ENCODE measurements at places on chromosomes 16 and 17. TPM values are rescaled to one million over a fixed set of nuclear protein-coding genes. Genes with fewer than 3 reads are reported as not detected.
A peak's percentile ranks its signal among the peaks of the same experiment; 100 is the strongest.

The RASD1 gene
- 24.6 TPM for total RNA-seq

The C16orf89 gene
- 5.0 TPM for total RNA-seq

The CD300A gene
- total RNA-seq = 7.9 TPM

The HSPB9 gene
- not detected for total RNA-seq

The RHOT1 gene
- total RNA-seq = 23.0 TPM

The APOBR gene
- 49.8 TPM for total RNA-seq

The KRTAP4-4 gene
- not detected for total RNA-seq

The WFDC1 gene
- 4.3 TPM for total RNA-seq

GRCh38 chr16:20611975-20612481 is 35.9 kb upstream of the ACSM2B start:
- peak; percentile 31 for DNase-seq

- no peak for DNase-seq
Observed at GRCh38 chr17:15920758-15921239, 24.1 kb upstream of the ADORA2B start.

DNA sequence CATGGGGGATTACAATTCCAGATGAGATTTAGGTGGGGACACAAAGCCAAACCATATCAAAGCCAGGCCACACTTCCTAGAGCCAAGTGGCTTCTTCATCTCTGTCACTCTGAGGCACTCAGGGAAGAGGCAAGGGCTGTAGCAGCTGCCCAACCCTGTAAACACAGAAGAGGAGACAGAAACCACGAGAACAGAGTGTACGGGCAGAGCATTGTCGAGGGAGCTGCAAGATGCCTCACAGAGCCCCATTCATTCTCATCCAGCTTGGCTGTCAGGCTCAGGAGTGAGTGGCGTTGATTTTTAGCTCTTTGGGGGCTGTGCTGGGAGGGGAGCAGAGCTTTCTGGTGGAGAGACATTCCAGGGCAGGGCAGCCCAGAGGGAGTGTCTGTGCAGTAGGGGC is 117.2 kb upstream of the SALL1 start:
- no peak for DNase-seq

DNA sequence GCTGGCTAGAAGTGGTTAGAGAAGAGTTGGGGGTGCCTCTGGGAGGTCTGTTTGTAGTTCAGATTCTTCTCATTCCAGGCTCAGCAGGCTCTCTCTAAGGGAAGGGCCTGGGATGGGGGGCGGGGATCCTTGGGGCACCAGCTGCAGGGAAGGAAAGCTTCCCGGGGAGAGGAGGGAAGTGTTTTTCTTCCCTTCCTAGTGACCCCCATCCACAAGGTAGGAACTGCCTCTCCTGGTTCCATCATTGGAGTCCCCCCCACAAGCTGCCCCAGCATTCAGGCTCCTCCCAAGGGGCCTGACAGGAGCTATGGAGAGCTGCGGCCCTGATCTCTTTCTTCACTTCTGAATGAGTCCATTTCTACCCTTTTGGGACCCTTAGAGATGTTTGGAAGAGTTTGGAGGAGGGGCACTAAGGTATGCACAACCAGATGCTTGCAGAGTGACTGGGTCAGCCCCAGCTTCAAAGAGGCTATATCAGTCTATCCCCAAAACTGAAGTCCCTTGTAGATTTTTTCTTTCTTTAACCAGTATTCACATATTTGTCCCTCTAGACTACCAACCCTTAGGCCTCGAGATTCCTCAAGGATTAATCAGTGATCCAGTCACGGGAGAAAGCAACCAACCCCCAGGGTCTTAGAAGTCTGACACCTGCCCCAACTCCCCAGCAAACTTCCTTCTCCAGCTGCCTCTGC is 13.9 kb upstream of the FZD2 start:
- DNase-seq = no peak

GRCh38 chr16:17632667-17633066 is 161.9 kb upstream of the XYLT1 start:
- no peak for DNase-seq

GRCh38 chr16:84485255-84486010 is 19.0 kb downstream of the MEAK7 start:
- DNase-seq = no peak

GRCh38 chr17:12388226-12388625 is 277.5 kb upstream of the MYOCD start:
- no peak for DNase-seq

DNA sequence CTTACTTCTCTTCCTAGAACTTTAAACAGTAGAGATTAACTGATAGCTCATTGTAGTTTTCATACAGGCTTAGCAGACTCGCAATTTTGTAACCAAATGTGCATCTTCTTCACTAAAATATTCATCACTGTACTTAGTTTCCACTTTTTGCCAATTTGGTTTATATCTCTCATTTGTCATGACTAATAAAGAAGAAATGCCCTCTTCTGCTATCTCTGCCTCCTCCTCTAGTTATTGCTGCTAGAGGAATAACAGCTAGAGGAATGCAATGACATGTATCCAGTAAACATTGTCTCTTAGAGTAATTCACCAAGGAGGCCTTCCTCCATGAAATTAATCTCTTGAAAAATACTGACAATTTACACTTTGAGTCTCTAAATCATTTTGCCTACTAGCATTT is 115.5 kb upstream of the COX10 start:
- no peak for DNase-seq

DNA sequence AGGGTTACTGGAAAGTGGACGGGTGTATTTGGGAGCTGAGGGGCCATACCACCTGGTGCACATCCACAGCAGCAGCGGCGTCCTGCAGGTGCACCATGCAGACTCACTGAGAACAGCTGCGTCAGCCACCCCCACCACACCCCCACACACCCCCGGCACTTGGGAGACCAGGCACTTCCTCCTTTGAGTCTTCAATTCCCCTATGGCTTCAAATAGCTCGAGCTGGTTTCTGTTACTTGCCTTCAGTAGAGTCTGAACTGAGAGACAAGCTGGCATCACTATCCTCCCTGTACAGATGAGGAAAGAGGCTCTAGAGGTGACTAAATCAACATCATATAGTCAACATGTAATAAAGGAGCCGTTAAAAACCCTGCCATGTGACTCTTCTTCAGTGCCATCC is 15.4 kb downstream of the CUEDC1 start:
- DNase-seq = peak; percentile 75

DNA sequence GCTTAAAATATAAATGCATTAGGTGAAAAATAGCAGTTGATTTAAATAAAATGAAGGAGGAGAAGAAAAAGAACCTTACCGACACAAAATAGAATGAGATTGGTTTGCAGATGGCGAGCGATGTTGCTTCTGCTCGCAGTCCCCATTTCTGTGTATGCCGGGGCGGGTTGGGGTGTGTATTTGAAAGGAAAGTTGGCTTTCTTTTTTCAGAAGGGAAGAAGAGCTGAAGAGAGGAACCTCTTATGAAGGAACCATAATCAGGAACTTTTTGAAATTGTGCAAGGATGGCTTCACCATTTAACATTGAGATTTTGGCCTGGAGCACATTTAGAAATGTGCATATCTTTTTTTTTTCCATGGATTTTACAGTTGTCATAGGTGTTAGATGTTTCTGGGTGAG is at the start of gene IGSF6:
Gene IGSF6, minus strand, starts transcription at position 156 of the 400 bp plus-strand sequence. Its CDS starts 10 bp downstream, at position 146.
- no peak for DNase-seq

GRCh38 chr17:82252511-82253178 is 20.9 kb downstream of the CSNK1D start:
- no peak for DNase-seq

DNA sequence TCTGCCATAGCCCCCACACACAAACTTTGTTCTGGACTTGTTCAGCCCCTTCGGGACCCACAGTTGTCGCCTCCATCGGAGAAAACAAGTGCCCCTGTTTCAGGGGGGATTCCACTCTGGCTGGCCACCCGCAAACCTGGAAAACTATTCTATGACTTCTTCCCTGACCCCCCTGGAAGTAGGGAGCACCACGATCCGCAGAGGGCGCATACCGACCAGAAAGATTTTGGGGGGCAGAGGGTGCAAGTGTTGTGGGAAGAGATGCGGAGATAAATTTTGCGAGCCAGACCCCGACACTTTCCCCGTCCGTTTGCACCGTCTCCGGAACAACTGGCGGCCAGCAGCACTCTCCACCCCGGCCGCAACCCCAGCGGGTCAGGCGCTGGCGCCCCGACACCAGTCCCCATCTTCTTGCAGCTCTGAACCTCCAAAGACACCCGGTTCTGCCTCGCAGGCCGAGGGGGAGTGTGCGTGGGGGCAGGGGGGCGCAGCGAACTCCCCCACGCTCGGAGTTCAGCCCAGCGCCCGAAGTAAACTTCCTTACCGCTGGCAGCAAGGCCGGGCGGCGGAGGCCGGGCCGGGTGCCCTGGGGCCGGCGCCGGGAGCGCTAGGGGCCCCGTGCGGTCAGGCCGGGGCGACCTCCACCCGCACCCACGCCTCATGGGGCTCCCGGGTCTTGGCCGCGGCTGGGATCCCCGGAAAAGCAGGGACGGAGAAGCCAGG is 744 bp downstream of the SALL1 start:
- no peak for DNase-seq

DNA sequence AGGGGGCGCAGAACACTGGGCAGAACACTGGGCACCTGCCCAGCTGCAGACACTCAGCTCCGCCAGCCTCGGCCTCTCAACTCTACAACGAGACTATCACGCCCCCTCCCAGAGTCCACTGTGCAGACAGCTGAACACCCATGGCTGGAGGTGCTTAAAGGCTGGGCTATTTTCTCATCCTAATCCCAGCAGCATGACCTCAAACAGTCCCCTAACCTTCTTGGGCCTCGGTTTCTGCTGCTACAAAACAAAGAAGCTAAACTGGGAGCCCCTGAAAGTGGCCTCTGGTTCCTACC is 27.7 kb upstream of the ZNF469 start:
- no peak for DNase-seq

DNA sequence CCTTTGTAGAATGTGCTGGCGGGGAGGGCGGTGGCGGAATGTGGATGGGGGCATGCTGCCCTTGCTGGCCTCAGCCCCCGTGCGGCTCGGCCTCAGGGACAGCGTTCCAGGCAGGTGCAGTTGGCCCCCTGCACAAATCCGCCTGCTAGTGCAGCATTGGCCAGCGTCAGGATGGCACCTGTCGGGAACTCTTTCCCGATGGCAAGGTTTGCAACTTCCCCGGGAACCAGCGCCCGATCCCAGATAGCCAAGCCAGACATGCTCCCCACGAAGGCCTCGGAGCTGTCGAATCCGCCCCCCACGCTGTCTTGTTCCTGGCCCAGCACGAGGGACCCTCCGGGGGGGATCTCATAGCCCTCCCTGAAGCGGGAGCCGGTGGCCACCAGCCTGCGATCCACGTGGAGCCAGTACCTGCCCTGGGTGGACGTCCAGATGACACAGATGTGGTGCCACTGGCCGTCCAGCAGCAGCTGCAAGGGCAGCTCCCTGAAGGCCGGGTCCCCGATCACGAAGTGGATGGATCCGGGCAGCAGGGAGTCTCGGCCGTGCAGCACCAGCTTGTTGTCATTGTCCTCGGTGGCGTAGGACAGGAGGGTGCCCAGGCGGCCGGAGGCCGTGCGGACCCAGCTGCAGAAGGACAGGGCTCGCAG is 2.8 kb downstream of the PTX4 start:
- DNase-seq = no peak

DNA sequence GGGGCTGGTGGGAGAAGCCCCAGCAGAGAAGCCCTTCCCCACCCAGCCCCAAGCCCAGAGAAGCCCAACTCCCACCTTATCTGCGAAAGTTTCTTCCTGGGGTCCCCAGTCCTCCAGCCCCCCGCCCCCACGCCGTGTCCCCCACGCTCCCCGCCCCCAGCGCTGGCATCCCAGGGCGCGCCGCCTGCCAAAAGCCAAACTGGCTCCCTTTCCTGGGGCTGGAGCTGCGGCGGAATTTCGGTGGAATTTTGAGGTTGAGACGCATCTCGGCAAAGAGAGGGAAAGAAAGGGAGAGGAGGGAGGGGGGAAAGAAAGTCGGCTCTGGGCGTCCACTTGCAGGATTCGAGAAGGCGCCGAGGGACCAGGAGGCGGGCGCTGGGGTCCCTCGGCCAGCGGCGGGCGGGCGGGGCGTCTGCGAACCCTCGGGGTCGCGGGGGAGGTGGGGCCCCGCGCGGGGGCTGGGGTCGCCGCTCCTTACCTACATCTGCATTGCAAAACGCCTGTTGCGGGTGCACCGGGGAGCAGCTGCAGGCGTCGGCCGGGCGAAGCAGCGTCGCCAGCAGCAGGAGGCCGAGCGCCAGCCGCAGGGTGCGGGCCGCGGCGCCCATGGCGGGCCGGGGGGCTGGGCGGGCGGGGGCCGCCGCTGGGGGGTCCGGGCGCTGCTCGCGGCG is 571 bp downstream of the TIMP2 start:
- no peak for DNase-seq

DNA sequence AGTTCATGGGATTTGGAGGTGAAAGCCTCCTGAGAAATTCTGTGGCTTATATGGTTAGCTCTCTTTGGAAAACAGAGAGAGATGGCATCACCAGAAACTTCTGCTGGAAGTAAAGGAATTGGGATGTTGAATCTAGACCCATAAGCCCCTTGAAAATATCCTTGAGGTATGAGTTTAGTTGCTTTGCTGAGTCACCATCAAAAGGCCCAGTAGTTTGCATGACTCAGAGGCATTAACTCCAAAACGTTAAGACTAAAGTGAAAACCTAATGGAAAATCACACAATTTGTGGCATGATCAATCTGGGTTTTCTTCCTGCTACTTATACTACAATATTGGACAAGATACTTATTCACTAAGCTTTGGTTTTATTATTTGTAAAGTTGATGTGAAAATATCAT is 349.2 kb upstream of the SALL1 start:
- DNase-seq = no peak

DNA sequence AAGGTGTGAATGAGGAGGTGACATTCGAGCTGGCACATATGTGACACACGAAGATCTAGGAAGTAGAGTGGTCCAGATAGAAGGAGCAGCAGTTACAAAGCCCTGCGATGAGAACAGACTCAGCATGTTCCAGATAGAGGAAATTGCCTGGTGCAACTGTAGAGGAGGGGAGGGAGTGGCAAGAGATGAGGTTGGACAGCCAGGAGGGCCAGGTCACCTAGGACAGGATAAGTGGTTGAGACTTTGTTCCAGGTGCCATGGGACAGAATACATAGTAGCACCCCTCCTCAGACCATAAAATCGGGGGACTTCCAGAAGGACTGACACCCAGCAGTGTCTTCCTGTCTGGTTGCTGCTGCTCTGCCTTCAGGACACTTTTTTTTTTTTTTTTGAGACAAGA is 11.0 kb upstream of the CENPT start:
- DNase-seq = no peak

DNA sequence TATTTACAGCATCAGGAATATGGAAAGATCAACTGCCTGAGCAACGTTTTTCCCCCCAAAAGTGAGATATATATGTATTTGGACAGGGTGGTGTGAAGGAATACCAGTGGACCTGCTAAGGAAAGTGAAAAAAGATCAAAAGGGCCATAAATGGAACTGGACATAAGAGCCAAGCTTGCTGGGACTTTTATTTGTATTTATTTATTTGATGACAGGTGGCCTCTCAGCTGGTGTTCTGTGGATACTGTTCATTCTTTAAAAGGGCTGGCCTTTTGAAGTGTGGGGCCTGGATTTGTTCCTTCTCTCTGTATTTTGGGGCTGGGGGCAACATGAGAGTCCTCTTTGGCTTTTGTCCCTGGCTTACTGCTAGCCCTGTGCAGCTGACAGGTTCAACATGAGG is 306.6 kb upstream of the N4BP1 start:
- DNase-seq = no peak

GRCh38 chr17:10295728-10296343 is 77.0 kb downstream of the MYH13 start:
- peak; percentile 37 for DNase-seq
